ENCODE measurements at places on chromosomes 13 and 19.
A peak's percentile ranks its signal among the peaks of the same experiment; 100 is the strongest.

DNA sequence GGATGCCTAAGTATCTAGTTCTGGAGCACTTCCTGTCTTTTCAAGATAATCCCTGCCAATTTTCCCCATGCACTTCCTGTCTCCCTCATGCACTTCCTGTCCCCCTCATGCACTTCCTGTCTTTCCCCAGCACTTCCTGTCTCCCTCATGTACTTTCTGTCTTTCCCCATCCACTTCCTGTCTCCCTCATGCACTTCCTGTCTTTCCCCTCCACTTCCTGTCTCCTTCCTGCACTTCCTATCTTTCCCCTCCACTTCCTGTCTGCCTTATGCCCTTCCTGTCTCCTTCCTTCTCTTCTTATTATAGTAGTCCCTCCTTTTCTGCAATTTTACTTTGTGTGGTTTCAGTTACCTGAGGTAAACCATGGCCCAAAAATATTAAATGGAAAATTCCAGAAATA, 3.0 kb upstream of the TNNT1 start:
- peak; percentile 48 for DNase-seq

DNA sequence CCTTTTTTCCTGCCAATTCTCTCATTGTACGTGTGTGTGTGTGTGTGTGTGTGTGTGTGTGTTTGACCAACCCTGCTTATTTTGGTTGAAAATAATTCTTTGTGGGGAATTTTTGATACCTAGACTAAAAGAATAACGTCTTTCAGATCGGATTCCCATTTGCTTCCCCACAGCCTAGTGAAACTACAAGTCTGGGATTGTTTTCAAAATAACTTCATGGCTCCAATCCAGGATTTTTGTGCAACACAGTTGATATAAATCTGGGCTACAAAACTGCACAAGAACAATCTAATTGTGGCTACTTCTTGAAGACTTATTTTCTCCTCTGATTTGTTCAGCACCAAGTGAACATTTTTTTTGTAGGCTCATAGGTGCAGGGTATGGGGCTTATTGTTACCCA, 332.8 kb upstream of the MIR17HG start:
- DNase-seq, result no peak

- DNase-seq, result no peak
These were observed 69.1 kb downstream of the ATP7B start for GRCh38 chr13:51942189-51942588.

GRCh38 chr13:81393721-81394120, 1052.8 kb upstream of the SPRY2 start:
- DNase-seq, result no peak

- DNase-seq, result no peak
These were observed at the start of gene SOX1 for GRCh38 chr13:112067116-112067741. Gene SOX1 (plus strand): TSS chr13:112067149. CDS start chr13:112067659, 510 bp downstream.

GRCh38 chr19:10144361-10144760, 24.7 kb upstream of the EIF3G start:
- DNase-seq, result no peak

GRCh38 chr13:113663934-113664333, 3.1 kb upstream of the GRK1 start:
- no peak for DNase-seq

GRCh38 chr13:96068729-96069128, 15.5 kb upstream of the UGGT2 start:
- DNase-seq, result no peak

DNA sequence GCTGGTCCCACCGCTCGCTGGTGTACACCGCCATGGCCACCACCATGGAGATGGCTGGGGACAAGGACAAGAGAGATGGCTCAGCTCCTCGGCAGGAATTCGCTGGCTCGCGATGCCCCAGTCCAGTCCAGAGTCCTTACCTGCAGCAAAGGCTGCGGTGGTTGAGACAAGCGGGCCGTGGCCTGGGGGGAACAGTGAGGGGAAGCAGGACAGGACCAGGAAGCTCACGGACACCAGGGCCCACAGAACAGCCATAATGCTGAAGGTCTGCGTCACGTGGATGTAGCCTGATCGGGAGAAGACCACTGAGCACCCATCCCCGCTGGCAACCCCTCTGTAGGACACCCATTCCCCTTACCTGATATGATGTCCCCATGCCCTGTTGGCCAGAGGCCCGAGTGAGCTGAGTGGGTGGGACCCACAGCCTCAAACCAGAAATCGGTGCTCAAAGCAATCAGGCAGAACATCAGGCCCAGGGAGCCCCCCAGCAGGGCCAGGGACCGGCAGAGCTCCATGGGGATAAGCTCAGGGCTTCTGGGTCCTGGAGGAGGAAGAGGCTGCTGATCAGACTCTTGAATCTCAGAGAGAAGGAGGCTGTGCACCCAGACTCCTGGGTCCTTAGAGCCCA, 319 bp downstream of the NKG7 start:
- no peak for DNase-seq

DNA sequence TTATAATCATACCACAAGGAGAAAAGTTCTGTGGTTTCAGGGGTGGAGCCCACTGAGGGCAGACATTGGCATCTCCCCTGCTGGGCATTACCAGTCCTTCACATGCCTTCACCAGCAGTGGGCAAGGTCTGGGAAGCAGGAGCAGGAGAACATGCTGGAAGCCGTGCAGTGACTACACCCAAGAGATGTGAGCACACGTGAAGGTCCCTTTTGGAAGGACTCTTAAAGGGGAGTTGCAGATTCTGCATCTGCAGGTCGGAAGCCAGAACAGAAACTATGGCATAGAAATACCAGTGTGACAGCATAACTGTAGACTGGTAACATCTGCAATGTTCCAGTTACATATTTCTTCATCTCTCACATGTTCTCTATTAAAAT, 26.9 kb upstream of the KL start:
- DNase-seq, result no peak

DNA sequence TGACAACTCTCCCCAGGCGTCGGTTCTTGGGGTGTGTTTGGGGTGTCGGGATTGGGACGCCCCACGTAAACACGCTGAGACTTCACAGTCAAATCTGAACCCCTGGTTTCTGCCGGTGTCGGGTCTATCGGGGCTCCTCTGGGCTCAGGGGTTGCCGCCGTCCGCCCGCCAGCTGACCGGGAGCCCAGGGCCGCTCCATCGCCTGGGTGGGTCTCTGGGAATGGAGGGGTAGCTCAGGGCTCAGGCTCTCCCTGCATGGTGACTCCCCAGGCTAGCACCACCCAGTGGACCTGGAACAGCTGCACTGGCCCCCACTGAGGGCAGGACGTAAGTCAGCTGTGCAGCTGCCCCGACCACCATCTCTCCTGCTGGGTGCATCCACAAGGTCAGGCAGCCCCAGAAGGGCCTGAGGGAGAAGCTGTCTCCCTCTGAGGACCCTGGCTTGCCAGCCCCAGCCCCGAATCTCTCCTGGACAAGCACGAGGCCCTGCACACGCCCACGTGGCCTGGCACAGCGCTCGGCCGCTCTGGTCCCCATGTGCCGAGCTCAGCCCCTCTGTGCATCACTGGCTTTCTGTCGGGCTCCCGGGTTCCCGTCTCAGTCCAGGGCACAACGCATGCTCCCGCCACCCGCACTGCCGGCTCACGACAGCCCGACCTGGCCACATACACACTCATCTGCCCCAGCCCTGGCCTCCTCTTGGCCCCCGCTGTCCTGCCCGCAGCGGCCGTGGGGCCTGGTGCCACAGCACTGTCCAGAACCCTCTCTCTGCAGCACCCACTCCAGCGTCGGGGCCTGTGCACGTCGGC, 6.1 kb downstream of the RNF126 start:
- DNase-seq, result no peak

DNA sequence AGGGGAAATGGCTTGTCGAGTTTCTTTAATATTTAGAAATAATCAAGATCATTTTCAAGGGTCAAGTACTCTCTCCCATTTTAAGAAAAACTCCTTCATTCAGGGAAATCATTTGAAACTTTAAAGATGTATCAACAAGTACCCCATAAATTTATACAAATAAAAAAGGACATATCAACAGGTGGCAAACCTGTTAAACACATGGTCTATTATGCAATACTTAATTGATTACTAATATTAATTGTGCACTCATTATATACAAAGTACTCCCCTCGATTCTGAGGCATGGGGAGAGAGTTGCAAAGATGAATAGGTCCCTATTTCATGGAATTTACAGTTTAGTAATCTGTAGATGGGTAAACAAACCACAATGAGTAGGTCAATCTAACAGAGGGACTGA, 2.1 kb upstream of the LRCH1 start:
- DNase-seq, result no peak

- no peak for DNase-seq
These were observed 1.6 kb downstream of the PKN1 start for GRCh38 chr19:14434543-14435319.

DNA sequence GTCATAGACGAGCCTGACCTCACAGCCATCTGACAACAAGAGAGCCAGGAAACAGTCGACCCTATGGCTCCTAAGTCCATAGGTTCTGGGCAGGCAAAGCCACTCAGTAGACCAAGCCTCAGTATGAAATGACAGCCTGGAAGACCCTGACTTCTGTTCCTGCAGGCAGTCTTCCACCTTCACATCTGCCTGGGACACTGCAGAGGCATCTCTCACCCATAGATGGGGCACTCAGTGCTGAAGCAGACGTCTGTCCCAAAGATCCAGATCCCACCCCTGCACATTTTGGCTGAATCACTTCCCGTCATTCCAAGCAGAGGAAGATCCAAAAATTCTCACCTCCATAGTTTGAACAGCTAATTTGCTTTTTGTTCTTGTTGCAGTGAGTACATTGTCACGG, 139.3 kb upstream of the ZNF507 start:
- DNase-seq, result no peak

- DNase-seq, result no peak
These were observed 104.2 kb downstream of the RAP2A start for GRCh38 chr13:97538203-97538602.

- peak; percentile 73 for DNase-seq
These were observed 11.5 kb upstream of the CYP4F3 start for GRCh38 chr19:15629003-15629880.

DNA sequence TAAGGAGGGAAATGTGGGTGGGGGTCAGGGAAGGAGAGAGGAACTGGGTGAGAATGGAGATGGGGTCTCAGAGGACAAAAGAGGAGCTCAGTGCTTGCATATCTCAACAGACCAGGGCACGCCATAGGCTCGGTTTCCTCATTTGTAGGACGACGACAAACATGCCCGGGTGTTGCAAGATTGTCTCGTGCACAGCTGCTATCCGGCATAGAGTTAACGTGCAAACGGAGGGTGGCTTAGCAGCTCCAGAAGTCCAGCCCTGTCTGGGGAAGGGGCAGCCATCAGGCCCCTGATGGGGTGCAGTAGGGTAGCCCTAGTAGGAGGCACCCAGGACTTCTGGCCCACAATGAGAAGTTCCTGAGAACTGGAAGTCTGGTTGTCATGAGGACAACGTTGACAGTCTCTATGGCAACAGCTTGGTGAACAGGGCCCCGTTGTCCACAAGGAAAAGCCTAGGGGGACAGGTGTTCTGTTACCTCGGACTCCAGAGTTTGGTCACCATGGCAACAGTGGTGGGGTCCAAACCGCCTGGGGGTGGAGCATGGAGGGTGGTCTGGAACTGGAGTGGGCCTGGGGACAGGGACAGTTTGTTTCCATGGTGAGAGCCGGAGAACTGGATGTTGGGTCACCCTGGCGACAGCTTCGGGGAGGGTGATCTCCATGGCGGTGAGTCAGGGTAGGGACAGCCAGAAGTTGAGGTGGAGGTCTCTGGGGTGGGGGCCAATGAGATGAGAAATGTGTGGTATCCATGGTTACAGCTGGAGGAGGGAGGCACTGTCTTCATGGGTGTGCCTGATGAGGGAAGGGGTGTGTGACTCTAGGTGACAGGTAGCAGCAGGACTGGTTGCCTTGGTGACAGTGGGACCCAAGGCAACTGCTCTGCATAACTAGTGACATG, 16.8 kb downstream of the TM6SF2 start:
- DNase-seq, result no peak

DNA sequence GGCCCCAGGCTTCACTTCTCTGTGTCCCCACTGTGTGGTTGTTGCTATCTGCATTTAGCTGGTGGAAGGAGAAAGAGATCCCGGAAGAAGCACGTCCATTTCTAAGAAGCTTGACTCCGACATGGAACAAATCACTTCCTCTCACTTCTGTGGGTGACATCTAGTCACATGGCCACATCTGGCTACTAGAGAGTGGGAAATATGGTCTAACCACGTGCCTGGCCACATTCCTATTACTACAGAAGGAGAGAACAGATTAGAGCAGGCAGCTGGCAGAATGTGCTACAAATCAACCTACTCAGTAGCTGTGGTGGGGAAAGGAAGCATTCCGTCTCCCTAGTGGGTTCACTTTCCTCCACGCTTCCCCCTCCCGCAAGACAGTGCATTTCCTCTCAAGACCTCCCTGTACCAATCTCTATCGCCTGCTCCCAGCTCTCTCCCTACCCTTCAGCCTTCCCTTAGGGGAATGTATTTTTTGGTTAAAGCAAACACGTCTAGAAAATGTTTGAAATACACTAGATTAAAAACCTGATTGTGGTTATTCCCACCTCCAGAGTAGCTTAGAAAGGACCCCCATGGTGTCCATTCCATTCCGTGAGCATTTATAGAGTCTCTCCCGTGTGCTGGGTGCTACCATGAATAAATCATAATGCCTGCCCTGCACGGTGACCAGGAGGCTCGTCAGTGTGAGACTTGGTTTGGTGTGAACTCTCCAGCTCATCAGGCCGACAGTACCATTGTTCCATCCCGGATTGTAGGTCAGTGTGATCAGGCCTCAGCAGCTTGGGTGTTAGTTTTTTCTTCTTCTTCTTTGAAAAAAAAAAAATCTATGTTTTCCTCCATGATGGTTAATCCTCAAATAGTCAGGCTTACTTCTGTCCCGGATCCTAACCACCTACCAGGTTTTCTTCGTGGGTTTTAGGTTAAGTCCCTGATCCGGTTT, 8.0 kb upstream of the AMER2 start:
- DNase-seq, result peak; percentile 21

DNA sequence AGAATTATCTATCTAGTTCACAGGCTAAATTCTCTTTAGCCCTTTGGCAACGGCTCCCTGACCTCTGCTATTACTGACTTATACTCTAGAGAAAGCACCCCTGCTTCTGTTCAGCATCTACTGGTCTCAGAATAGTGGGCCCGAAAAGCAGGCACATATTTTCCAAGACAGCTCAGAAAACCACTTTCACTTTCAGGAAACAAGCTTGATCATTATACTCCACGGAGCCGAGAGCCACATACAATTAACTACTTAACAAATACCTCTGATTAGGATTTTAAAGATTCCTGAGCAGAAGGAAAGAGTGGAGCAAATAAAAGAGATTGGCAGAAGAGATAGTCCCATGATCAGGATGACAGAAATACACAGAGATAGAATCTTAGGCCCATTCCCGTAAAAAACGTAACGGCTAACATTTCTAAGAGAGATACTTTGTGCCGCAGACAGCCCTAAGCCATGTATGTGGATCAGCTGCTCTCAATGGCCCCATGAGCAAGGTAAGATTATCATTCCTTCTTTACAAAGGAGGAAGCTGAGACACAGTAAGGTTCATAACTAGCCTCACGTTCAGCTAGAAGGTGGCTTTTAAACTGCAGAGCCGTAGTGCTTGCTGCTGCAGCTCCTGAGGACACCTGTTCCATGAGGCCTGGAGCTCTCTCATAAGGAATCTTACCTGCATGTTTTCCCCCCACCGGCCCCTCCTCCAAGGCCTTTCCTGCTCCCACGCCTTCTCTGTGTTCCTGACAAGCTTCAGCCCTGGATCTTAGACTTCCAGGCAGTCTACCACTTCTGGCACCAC, 227.2 kb downstream of the FOXO1 start:
- peak; percentile 55 for DNase-seq
